ENCODE measurements at places on chromosomes 16 and 17.

- no peak for DNase-seq
These were observed 150.8 kb downstream of the CYB561 start for GRCh38 chr17:63295288-63295687.

DNA sequence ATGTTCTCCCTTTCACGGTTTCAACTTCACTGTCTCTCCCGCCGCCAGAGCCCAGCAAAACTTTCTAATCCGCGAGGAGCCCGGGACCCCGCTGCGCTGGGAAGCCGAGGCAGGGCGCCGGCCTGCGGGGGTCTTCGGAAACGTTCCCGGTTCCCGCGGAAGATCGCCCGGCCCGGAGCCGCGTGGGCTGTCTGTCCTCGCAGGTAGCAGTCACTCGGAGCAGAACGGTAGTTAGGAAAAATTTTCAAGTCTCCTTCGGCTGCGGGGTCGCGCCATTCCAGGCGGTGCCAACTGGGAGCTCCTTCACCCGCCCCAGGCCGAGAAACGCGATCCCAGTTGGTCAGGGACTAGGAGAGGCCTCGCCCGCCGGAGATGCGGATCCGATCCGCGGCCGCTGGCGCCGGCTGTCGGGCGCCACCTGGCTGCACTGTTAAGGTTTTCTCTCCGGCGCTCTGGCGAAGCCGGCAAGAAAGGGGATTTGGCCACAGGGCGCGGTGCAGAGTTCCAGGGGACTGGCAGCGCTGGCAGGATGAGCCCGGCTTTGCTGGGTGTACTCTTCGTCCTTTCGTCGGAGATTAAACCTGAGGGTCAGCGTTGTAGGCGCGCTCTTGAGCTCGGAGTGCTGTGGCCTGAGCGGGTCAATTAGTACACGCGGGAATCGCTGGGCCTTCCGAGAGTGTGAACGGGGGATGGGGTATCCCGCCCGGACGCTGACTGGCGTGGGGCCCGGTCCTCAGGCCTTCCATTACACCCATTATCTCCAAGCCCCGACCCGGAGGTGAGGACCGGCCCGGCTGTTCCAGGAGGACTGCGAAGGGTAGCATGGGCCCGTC lies 135.4 kb downstream of the KCNJ12 start:
- peak; percentile 55 for DNase-seq

GRCh38 chr16:22901563-22901962 lies 87.6 kb downstream of the HS3ST2 start:
- no peak for DNase-seq

GRCh38 chr17:3189961-3190360 lies 7.4 kb upstream of the OR1A2 start:
- DNase-seq: no peak

GRCh38 chr17:74764751-74765286 lies 11.3 kb downstream of the NAT9 start:
- DNase-seq: no peak

- DNase-seq: no peak
These were observed 1.7 kb upstream of the SLC47A1 start for GRCh38 chr17:19531780-19532501.

DNA sequence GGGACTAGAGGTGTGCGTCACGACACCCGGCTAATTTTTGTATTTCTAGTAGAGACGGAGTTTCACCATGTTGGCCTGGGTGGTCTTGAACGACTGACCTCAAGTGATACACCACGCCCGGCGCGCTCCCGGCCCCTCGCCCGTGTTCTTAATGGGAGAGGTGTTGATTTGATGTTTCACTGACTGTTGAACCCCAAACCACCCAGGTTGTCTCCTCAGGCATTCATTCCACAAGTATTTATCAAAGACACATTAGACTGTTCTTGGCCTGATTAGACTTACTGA lies 1.4 kb downstream of the CENPN start:
- no peak for DNase-seq

GRCh38 chr16:85231959-85232358 lies 119.7 kb upstream of the CIBAR2 start:
- no peak for DNase-seq

GRCh38 chr17:35087731-35088355 lies 24.3 kb upstream of the RFFL start:
- no peak for DNase-seq

DNA sequence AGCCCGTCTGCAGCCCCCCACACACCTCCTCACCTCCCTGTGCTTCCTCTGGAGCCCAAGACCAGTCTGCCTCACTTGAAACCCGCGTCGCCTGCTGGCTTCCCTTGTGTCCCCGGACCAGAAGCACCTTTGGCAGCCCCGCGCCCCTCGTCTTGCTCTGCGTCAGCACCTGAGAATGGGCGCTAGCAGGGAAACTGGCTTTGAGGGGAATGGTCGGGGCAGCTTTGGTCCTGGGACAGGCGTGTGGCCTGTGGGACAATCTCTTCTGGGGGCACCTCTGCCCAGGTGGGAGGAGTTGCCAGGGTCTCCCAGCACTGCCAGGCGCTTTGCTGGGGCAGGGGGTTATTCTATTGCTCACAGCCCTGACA lies 3.6 kb upstream of the MAFG start:
- no peak for DNase-seq

DNA sequence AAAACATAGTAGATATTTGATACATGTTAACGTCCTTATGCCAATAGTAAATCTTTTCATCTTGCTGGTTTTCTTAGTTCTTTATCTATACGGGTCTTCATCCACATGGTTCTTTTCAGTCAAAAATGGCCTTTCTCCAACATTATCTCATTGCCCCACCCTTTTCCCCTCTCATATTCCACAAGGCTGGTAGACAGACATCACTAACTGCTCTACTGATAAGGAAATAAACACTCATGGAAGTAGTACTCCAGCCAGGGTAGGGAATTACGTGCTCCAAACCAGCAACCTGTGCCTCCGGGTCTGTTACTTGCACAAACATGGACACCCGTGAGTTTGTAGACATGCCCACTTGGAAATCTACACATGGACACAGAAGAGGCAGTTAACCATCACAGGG lies 141.4 kb downstream of the XYLT1 start:
- DNase-seq: no peak

DNA sequence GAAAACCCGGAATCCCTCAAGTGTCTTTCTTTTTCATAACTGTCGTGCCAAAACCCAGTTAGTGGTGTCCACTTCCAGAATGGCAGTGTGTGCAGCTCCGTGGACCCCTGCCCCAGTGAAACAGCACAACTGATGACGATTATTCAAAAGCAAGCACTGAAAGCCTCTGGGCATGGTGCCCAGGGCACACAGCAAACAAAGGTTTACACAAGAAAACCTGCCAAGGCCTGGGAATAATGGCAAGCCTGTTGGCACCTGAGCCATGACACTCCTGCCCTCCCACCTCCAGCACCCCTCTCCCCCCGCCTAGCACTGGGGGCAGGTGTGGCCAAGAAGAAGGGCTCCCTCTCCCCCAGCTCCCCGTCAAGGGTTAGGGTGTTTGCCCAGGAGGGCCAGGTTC lies 2.8 kb downstream of the PKMYT1 start:
- DNase-seq: no peak

- no peak for DNase-seq
These were observed 39.6 kb upstream of the RPL38 start for GRCh38 chr17:74163836-74164235.

- DNase-seq: no peak
These were observed 27.2 kb downstream of the ARHGAP27 start for GRCh38 chr17:45405250-45406086.

- DNase-seq: no peak
These were observed 39.0 kb upstream of the AKAP1 start for GRCh38 chr17:57045868-57046704.

GRCh38 chr17:56594320-56595107 lies 1.0 kb downstream of the NOG start:
- DNase-seq: no peak

DNA sequence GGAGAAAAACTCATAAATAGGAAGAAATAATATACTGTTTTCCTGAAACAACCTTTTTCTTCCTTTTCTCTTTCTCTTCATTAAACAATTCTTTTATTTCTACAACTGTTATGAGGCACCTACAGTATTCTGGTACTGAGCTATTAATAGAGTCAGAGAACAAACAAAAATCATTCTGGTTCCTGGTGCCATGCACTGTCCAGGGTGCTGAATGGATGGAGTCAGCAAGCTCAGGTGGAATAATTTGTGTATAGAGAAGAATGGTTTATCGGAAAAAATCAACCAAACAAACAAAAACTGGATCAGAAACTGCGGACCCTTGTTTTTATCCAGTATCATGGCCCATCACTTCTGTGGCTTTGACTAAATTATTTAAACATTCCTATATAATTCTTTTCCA lies 430.3 kb upstream of the GOT2 start:
- no peak for DNase-seq

DNA sequence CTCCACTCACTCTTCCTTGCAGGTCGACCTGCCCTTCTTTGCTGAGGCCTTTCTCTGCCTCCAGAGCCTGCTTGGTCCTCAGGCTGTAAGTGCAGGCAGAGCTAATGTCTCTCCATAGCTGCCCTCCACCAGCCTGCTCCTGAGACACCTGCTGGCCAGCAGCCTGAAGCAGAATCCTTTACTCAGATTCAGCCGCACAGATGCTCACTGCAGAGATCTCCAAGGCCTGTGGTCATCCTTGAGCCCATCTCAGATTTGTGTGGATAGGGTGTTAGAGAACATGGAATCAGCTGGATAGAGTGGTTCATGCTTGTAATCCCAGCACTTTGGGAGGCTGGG lies 11.5 kb downstream of the DEXI start:
- no peak for DNase-seq

DNA sequence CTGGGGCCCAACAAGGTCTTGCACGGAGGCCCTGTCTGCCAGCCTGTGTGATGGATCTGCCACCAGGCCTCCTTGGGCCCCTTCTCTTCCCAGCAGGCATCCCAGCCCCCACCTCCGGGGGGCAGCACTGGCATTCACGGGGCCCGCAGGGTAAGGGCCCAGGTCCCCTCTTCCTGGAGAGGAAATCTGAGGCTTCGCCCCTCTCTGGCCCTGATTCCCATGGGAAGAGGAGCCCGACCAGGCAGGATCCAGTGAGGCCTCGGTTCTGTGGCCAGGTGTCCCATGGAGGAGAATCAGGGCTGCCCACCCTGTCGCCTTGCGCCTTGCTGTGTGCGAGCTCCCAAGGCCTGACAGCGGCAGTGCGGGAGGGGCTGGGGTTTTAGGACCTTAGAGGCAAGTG lies 48.4 kb downstream of the PDPK1 start:
- no peak for DNase-seq

- DNase-seq: no peak
These were observed 121.0 kb upstream of the IRX3 start for GRCh38 chr16:54407596-54407995.

GRCh38 chr16:53415504-53415903 lies 18.8 kb upstream of the RBL2 start:
- no peak for DNase-seq

All from cerebellar nuclear complex (tissue), 1 donor.